ENCODE measurements at places on chromosomes 2 and 18.
A peak's percentile ranks its signal among the peaks of the same experiment; 100 is the strongest.

GRCh38 chr2:17646081-17646554 is 105.6 kb downstream of the VSNL1 start:
- DNase-seq = peak; percentile 55

GRCh38 chr2:175838979-175839378 is 163.1 kb downstream of the LNPK start:
- no peak for DNase-seq

GRCh38 chr2:141187075-141187439 is 943.8 kb downstream of the LRP1B start:
- DNase-seq = no peak

DNA sequence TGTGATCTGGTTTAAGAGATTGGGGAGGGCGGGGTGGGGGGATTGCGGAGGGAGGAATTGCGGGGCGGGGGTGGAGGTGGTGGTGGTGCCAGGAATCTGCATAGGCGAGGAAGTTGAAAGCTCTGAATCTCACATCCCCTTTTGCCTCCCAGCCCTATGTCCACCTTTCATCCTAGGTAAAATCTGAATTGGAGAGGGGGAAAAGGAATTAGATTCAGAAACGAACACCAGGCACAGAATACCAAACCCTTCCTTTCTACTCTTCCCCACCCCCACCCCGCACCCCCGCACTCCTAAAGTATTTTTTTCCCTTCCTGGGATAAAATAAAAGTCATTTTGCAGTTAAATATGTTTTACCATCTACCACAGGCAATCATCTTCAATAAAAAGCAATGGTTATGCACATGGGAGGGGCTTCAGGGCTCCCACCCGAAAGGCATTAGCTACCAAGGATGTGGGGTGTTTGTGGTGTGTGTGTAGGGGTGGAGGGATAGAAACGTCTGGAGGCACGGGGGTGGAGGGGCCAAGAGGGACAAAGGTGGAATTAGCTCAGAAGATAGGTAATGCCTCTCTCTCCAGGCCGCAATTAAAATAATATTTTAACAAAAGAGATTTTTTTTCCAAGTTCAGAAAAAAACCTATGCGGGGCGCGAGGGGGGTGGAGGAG is 1.8 kb downstream of the IGFBP5 start:
- no peak for DNase-seq

- no peak for DNase-seq
These were observed 113.3 kb upstream of the SERTAD2 start for GRCh38 chr2:64766841-64767669.

GRCh38 chr18:57771193-57771592 is 31.9 kb downstream of the ATP8B1 start:
- peak; percentile 56 for DNase-seq

DNA sequence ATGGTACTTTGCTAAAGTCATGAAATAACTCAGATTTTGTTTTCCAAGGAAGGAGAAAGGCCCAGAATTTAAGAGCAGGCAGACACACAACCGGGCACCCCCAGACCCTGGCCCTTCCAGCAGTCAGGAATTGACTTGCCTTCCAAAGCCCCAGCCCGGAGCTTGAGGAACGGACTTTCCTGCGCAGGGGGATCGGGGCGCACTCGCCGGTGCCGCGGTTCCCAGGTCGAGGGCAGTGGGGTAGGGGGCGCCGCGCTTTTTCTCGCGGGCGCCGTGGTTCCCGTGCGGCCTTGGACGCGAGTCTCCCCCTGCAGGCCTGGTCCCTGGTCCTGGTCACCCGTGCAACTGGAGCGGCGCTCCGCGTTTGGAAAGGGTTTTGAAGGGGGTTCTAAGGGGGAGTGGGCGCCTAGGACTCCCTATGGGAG is 1.2 kb downstream of the ZNF236 start:
- DNase-seq = no peak

DNA sequence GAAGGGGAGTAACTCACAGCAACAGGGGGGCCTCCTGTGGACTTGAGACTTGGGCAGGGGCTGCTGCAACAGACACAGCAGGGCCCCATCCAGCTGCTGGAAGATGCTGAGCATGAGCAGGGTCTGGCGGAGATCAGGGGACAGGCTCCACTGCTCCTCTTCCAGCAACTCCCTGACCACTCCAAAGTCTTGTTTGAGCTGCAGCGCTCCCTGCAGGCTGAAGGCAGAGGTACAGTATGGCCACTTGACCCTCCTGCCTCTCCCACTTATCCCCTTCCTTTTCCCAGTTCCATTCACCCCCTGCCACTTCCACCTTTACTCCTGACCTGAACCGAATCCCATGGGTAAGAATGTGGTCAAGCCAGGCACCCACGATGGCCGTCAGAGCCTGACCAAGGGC is 2.4 kb upstream of the MRPL53 start:
- DNase-seq = no peak

- no peak for DNase-seq
These were observed 102.6 kb downstream of the MYO5B start for GRCh38 chr18:50092245-50092805.

DNA sequence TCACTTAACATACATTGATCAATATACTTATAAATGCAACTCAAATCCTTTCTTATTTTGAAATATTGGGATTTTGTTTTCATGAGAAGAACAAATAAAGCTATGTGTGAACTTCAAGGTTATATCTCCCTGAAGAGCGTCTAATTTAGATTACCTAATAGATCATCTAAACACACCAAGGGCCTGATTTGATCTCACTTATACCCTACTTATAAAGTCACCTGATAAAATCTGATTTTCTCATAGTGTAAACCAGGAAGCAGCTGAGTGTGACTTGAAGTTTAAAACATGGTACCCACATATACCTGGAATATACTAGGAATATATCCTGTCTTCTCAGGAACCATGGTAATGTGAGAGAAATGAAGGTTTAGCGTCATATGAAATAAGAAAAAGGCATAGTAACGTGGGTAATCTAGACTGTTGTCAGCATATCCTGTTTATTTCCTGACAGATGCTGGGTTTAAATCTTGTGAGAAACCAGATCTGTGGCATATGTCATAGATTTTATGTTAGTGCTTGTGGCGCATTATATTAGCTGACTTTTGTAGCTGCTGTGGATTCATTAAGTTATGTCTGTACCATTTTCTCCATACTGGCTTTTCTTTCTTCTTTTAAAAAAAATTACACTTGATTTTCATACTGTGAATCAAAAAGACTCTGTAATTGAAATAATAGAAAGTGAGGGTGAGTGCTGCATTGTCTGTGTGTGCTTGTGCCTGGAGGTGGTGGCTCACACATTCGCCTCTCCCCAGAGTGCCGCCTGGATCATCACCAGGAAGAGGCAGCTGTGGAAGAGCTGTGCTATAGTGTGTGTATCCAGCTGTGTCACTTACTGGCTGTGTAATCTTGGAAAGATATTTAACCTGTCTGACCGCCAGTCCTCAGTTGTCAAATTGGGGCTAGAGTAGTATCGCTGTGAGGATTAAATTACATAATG is 164.0 kb downstream of the MYO3B start:
- no peak for DNase-seq

DNA sequence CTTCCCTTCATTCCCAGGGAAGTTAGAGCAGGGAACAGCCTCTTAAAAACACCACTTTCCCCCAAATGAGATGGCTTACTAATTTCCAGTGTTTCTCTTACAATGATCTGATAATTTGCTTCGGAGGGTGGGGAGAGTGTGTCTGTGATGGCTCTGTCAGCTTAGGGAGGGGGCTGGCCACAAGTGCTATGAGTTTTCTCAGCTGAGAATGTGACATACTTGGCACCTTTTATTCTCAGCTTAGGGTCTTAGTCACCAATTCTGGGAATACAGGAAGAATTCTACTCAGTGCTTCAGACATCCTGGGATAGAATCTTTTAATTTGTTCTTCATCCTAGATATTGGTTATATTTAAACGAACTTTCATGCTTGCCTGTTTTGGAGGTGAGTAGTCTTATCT is 64.4 kb downstream of the AOX1 start:
- no peak for DNase-seq

DNA sequence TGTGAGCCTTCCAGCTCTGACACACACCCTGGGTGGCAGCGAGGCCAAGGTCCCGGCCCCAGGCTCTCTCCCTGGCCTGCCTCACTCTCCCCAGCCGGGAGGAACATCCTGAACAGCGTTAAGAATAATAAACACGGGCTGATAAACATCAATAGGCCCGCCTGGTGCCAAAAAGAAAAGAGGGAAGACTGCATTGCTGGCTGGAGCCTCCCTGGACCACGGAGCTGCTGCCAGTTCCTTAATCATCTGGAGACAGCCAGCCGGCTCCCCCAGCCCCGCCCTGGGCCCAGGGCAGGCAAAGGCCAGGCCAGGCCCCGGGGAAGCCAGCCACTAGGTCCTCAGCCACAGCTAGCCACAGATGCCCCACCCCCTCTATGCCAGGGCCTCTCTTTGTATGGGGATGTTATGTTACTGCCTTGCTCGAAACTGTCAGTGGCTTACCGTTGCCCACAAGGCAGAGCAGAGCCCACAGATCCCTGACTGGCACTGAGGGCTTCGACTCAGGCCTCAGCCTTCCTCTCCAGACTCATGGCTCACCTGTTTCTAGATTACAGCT is 293.7 kb downstream of the DYSF start:
- peak; percentile 60 for DNase-seq

DNA sequence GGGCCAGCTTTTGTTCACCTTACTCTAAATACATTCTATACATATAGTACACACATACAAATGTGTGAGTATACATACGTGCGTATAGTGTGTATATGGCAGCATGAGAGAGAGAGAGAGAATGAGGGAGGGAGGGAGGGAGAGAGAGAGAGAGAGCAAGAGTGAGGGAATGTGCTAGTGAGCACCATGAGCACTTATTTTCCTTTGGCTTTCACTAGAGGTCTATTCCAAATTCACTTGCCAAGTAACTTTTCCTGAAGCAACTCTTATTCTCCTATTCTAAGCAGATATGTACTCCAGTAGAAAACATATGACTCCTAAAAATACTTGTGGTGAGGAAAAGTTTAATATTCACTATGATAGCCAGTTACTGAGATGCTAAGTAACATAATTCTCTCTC is 85.7 kb downstream of the COBLL1 start:
- DNase-seq = no peak

DNA sequence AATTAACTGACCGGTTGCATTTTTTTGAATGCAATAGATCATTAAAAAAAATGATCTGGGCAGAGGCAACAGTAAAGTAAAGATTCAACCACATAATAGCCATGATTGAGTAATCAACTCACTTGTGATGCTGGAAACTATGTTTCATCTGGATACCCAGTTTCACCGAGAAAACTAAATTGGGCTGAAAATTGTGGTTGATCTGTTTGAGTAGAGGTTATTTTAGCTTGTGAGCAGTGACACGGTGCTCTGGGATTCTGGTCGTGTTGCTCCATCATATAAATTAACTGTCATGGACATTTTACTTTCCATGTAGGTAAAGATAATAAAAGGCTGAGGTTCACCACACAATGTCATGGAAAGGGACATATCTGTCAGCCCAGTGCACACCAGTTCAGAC is 58.7 kb downstream of the CD226 start:
- DNase-seq = no peak

DNA sequence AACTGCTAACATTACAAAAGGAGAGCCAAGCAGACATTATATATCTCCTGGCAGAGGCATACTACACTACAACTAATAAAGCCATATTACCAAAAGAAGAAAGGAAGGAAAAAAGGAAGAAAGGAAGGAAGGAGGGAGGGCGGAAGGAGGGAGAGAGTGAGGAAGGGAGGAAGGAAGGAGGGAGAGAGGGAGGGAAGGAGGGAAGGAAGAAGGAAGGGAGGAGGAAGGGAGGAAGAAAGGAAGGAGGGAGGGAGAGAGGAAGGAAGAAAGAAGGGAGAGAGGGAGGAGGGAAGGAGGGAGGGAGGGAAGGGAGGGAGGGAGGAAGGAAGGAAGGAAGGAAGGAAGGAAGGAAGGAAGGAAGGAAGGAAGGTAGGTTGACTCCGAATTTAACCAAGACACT is 133.4 kb downstream of the PDE11A start:
- DNase-seq = no peak

DNA sequence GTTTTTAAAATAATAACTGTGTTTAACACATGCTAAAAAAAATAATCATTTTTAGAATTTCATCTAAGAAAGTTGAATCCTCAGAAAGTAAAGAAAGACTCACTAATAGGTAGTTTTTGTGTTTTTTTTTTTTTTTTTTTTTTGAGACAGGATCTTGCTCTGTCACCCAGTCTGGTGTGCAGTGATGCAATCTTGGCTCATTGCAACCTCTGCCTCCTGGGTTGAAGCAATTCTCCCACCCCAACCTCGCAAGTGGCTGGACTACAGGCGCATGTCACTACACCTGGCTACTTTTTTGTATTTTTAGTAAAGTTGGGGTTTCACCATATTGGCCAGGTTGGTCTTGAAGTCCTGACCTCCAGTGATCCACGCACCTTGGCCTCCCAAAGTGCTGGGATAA is 7.1 kb downstream of the CKAP2L start:
- DNase-seq = no peak

GRCh38 chr18:59606193-59607077 is 90.8 kb downstream of the CCBE1 start:
- no peak for DNase-seq

GRCh38 chr2:83471655-83472054 is 987.4 kb downstream of the SUCLG1 start:
- no peak for DNase-seq

GRCh38 chr2:39290433-39290832 is 46.7 kb upstream of the CDKL4 start:
- no peak for DNase-seq

DNA sequence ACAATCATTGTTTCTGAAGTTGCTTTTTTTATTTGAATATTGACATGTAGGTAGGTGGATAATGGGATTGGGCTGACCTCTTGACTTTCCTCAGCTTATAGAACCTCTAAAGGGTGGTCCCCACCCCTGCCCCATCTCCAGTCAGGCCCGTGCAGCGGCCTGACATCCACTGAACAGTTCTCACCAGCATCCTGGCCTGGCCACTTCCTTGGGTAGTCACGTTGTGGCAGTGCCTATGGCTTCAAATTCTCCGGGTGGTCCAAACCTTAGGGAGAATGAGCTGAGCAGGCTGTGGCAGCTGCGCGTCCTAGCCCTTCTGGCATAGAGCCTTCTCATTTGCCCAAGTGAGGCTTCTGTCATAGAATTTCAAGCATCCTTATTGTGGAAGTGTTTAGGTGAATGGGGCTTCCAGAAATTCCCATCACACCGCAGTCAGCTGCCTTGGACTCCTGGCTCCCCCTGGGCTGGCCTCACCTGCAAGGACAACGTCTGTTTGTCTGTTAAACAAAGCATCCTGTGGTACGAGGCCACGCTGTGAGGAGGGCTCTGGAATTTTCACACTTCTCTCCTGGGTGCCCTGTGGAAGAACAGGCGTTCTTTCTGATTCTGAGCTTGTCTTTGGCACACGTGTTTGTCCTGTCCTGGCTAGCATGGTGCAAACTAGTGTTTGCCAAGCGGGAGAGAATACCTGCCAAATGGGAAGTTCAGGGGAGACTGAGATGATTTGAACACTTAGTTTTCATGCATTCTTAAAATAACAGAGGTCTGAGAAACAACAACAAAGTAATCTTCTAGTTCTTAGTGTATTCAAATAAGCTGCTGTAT is 31.8 kb upstream of the OTOS start:
- peak; percentile 14 for DNase-seq

- DNase-seq = no peak
These were observed 2.0 kb downstream of the KCTD1 start for GRCh38 chr18:26546170-26546874.

DNA sequence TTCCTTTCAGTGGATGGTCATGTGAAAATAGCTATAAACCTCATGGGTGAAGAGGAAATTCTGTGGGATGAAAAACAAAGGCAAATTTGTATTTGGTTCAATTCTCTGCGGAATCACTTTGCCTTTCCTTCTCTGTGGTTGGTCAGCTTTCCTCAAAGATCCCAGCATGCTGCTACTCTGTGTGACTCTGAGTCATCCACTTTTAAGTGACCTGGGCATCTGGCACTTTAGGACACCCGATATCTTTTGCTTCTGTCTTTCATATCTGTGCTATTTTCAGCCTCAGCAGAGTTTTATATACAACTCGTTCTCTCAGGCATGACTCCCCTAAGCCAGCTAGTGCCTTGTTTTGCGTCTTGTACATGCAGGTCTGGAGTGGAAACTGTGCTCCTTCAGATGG is 217.0 kb upstream of the PIEZO2 start:
- no peak for DNase-seq
